ENCODE measurements at places on chromosomes 6 and 20.

- no peak for DNase-seq
Observed at GRCh38 chr20:38059832-38060231, 26.3 kb downstream of the RPRD1B start.

- DNase-seq, result no peak
Observed at GRCh38 chr6:52241819-52242218, 2.5 kb downstream of the IL17F start.

- no peak for DNase-seq
Observed at GRCh38 chr6:117933471-117933870, 26.4 kb downstream of the SLC35F1 start.

DNA sequence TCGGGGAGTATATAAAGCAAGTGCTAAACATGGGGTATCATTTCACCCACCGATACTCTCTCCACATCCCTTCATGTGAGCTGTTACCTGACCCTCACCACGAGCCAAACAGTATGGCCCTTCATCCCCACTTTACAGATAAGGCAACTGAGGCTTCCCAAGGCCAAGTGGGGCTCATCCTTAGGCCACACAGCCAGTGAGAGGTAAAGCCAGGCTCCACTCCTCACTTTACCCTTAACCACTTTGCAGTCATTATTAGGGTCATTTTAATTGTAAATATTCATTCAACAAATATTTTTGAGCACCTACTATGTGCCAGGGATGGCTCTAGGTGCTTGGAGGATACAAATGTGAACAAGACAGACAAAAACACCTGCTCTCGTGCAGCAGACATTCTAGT, 7.0 kb downstream of the SIRPA start:
- no peak for DNase-seq

DNA sequence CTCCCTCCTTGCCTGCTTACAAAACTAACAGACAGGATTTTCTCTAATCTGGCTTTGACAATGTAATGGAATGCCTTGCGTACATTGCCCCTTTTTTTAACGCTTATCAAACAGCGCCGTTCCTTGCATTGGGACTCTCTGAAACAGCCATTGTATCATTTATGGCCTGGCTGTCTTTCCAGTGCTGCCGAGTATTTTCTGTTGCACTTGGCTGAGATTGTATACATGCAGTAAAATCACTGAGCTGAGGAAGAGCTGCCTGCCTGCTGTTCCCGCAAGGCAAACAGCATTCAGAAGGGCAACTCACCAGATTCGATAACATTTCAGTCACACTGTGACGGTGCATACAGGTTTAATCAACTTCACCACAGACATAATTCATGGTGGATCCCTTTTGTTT, 106.0 kb downstream of the SH3BGRL2 start:
- no peak for DNase-seq

DNA sequence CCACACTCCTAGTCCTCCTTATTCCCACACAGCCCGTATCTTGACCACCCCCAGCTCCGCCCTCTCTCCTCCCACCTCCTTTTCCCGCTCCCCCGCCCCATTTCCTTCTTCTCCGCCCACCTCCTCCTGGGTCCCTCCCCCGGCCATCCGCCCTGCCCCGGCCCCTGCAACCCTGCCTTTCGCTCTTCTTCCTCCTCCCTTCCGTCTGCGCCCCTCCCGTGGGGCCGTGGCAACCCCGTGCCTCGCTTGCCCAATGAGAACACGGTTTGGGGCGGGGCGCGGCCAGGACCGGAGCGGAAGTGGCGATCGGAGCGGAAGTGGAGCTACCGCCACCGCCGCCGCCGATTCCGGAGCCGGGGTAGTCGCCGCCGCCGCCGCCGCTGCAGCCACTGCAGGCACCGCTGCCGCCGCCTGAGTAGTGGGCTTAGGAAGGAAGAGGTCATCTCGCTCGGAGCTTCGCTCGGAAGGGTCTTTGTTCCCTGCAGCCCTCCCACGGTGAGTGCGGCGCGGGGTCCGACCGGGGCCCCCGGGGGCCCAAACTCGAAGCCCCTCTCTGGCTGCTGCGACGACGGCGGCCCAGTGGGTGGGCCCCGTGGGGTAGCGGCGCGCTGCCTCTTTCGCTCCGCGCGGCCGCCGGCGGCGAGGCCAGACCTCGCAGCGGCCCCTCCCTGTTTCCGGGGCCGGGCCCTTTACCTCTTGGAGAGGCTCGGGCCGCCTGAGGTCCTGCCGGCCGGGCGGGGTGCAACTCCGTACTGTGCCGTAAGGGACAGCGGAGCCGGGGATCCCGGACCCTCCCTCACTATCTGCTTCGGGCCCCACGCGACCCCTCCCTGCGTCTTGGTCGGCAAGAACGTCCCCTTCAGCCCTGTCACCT, at the start of gene YWHAB:
TSS of gene YWHAB (plus strand) at position 314 of the 874 bp plus-strand sequence. CDS start 15,829 bp downstream, outside the sequence.
- peak; percentile 99 for DNase-seq

DNA sequence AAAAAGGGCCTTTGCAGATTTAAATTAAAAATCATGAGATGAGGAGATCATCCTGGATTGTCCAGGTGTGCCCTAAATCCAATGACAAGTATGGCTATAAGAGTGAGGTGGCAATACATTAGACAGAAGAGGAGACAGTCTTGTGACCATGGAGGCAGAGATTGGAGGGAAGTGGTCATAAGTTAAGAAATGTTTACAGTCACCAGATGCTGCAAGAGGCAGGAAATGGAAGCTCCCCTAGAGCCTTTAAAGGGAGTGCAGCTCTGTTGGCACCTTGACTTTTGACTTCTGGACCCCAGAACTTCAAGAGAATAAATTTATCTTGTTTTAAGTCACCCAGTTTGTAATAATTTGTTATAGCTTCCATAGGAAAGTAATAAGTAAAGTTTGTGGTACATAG, 61.1 kb downstream of the HMGN3 start:
- DNase-seq, result no peak

GRCh38 chr6:4906293-4907276, 97.3 kb downstream of the RPP40 start:
- no peak for DNase-seq

DNA sequence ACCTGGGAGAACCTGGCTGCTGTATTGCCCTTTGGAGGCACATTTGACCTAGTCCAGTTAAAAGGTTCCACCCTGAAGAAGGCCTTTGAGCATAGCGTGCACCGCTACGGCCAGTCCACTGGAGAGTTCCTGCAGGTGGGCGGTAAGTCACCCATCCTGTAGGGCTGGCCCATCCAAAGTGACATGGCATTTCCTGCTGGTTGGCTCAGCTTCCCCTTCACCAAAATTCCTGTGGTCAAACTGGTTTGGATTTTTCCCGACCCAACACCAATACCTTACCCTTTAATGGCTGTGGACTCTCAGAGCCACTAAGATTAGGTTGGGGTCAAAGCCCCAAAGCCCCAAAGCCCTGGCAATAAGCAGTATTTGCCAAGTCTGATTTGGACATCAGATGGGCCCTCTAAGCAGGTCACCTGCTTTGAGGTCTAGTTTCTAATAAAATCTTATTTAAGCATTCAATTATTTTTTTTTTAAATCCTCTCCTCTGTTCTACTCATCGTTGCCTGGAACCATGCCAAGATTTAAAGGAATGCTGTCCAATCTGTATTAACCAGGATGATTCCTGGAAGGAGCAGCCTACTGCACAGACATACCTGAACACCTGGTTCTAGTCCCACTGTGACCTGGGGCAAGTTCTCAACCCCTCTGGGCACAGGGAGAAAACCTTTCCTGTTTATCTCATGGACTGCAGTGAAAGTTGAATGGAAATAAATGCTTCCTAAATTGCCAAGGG, 40.8 kb downstream of the NT5E start:
- peak; percentile 74 for DNase-seq

DNA sequence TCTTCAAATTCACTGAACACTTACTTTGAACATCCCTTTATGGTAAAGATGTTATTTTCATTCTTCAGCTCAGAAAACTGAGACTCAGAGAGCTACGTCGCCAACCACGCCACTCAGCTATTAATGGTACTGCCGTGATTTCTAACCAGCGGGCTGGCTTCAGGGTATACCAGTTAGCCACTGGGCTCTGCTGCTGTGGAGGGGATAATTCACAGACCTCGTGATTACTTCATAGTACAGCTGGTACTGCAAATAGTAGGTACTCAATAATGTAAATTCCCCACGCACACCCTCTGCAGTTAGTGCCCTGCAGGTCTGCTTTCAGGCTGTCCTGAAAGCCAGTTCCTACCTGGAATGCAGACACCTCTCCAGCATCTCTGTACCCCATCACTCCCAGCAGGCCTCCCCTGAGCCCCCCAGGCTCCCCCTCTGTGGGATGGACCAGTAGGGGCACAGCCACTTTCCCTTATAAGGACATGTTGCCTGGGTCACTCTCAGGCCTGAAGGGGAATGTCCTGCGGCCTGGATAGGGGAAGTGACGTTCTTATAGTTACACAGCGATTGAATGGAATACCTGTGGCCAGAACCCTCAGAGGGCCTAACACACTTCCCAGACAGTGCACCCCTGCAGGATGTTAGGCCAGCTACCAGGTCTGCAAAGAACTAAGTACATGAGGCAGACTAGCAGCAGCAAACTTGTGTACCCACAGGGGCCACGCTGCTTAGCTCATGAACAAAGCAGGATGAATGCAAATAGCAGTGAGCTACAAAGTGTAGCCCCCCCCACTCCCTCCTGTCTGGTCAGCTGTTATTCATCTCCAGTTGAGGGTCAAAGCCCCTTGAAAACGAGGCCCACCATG, 1.3 kb upstream of the OCSTAMP start:
- no peak for DNase-seq

- DNase-seq, result no peak
Observed at GRCh38 chr20:26243731-26244130, 547.1 kb upstream of the ZNF337 start.

GRCh38 chr6:163427498-163428254, 13.2 kb downstream of the QKI start:
- peak; percentile 80 for DNase-seq

DNA sequence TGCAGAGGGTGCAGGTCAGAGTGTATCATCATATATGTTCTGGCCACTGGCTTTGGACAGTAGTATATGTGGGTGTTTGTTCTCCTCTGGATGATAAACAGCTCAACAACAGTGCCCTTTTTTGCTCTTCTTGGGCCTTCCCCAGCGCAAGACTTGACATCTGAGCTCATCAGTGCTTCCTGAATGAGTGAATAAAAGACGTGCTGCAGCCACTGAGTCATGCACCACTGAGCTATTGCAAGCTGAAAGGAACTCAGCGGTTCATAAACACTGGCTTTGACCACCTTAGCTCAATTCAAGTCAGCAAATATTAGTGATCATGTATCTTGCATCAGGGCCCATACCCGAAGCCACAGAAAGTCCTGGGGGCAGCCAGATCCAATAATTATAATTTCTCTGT, 105.3 kb upstream of the KCNG1 start:
- DNase-seq, result peak; percentile 91
